ENCODE measurements at places on chromosomes 13 and 19.
A peak's percentile ranks its signal among the peaks of the same experiment; 100 is the strongest.

- peak; percentile 18 for DNase-seq
These were observed 85.5 kb upstream of the FGF14 start for GRCh38 chr13:102487330-102487729.

- no peak for DNase-seq
These were observed 2.6 kb downstream of the UBXN6 start for GRCh38 chr19:4454747-4455718.

- DNase-seq: no peak
These were observed 19.9 kb upstream of the CYP4F8 start for GRCh38 chr19:15595069-15595468.

GRCh38 chr13:19581675-19582074, 20.3 kb upstream of the TPTE2 start:
- no peak for DNase-seq

GRCh38 chr13:41465241-41465847, 8.0 kb downstream of the RGCC start:
- DNase-seq: no peak

DNA sequence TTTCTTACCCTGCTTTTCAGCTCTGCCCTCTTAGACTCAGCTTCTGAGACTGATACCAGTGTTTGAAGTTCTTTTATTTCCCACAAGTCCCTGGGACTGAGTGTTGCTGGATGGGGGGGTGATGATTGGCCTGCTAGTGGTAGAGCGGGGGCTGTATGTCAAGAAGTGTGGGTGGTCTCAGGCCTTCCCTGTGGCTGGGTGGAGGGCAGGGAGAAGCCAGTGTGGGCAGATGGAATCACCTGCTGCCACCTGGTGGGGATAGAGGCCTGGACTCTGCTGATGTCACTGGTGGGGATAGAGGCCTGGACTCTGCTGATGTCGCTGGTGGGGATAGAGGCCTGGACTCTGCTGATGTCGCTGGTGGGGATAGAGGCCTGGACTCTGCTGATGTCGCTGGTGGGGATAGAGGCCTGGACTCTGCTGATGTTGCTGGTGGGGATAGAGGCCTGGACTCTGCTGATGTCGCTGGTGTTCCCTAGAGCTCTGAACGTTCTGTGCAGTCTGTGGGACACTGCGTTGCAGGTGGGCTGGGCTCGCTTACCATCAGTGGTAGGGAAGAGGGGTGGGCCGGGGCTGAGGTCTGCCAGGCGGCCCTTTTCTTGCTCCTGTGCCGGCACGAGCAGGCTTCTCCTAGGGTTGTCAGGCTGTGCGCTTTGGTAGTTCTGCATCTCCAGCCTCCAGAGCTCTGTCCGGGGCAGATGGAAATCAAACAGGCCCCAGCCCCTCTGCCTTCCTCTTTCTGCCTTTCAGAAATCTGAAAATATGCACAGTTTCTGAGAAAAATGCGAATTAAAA, 101.3 kb downstream of the ARHGEF7 start:
- DNase-seq: no peak

GRCh38 chr19:489418-490196, 6.7 kb upstream of the MADCAM1 start:
- DNase-seq: peak; percentile 29

GRCh38 chr19:41708481-41708880, at the start of gene CEACAM5:
Gene CEACAM5 (plus strand): TSS chr19:41708626. CDS start chr19:41708732, 106 bp downstream.
- no peak for DNase-seq

DNA sequence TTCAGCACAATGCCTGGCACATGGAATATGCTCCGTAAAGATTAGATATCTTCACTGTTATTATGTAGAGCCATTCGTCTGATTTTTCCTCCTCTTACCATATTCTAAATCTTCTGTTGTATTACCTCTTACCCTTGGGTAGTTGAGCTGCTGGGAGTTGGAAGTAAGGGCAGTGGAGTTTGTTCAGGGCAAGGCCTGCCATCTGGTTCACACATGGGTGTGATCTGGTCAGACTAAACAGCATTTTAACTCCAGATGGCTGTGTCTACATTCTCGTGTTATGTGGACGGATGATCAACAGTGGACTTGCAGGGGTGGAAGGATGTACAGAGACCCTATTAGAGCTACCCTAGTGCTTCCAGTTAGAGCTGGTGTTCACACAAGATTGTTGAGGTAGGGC, 164.9 kb downstream of the ZIC5 start:
- no peak for DNase-seq

GRCh38 chr13:110263888-110264287, 43.1 kb downstream of the COL4A1 start:
- no peak for DNase-seq

DNA sequence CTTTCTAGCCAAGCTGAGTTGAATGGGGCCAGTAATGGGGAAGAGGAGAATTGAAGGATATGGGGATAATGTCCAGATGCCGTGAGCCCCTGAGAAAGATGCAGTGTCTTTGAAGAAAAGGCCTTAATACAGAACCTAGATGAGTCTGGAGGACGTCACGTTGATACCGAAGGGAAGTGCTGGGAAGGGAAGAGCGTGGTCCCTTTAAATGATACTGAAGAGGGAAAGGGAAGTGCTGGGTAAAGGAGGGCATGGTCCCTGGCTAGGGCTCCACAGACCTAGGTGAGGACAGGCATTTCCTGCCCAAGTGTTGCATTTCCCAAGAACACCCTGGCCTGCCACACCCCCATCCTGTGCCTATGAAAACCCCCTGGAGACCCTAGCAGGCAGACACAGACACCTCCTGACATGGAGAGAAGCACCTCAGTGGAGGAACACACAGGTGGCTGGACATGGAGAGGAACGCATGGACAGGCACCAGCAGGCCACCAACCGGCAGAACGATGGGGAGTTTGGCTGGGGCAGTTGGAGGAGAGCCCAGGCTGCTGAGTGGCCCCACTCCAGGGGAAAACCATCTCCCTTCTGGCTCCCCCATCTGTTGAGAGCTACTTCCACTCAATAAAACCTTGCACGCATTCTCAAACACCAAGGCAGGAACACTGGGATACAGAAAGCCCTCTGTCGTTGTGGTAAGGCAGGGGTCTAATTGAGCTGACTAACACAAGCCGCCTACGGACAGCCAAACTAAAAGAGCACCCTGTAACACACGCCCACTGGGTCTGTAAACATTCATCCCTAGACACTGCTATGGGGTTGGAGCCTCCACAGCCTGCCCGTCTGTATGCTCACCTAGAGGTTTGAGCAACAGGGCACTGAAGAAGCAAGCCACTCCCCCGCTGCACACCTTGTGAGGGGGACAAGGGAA, 34.9 kb upstream of the POMP start:
- no peak for DNase-seq

GRCh38 chr13:108903613-108904012, 274.2 kb downstream of the MYO16 start:
- no peak for DNase-seq

DNA sequence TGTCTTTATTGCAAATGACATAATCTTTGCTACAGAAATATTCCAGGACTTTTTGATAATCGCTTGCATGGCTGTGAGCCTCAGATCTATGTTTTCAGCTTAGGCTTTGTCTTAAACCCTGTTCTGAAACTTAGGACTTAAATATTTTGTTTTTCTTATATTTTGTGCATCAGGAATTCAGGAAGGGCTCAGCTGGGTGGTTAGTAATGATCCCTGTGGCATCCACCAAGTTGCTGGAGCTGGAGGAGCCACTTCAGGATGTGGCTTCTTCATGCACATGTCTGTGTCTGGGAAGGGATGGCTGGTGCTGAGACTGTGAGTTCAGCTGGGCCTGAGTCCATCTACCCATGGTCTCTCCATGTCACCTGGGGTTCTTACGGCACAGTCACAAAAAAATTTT, 48.9 kb upstream of the LRCH1 start:
- DNase-seq: no peak

GRCh38 chr13:30798776-30799355, 63.5 kb downstream of the ALOX5AP start:
- DNase-seq: no peak

GRCh38 chr13:29522044-29522685, 73.3 kb downstream of the SLC7A1 start:
- DNase-seq: no peak

- no peak for DNase-seq
These were observed 60.5 kb downstream of the PCCA start for GRCh38 chr13:100149389-100149788.

DNA sequence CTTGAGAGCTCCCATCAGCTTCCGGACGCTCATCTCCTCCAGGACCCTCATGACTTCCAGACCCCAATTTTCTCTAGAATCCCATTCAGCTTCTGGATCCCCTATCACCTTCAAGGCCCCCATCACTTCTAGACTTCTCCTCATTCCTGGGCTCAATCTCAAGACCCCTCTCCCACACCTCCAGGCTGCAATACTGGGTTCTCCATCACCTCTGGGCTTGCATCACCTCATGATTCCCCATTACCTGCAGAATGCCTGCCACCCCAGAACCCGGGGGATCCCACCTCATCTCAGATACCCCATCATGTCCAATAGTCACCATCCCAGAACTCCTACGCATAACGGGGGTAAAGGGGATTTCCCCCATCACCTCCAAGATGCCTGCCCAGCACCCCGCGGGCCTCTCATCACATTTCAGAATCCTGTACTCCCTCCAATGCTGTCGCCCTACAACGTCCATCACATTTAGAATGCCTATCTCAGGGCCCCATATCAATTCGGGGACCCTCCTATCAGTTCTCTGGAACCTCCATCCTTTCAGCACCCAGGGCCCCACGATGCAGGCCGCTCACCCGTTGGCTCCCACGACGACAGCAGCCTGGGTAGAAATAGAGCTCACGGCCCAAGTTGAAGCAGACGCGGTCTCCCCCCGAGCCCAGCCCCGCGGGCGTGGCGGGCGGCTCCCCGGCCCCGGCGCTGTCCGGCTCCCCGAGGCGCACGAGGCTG, 738 bp downstream of the DMWD start:
- no peak for DNase-seq

- DNase-seq: no peak
These were observed 1.9 kb downstream of the KCTD12 start for GRCh38 chr13:76884186-76884906.

- no peak for DNase-seq
These were observed 35.6 kb downstream of the CCDC169 start for GRCh38 chr13:36261976-36262375.

GRCh38 chr19:14473073-14473977, 1.8 kb downstream of the PTGER1 start:
- no peak for DNase-seq

DNA sequence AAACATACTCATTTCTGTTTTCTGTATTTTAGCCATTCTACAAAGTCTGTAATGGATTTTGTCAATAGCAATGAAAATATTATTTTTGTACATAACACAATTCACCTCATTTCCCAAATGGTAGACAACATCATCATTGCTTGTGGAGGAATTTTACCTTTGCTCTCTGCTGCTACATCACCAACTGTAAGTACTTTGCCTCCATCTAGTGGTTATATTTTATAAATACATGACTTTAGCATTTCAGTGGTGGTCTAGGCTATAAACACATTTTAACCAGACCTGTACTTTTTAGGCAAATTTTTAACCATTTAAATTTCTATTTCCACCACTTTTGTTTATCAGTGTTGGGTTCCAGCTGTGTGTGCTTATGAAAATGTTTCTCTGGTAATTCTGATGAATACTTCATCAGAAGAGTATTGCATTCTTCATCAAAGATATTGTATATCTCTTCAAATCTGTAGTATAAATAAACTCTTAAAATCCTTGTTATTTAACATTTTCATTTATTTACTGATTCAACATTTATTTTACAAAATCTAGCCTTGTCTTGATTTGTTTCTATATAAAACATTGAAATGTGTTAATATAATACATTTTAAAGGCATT, 222.4 kb downstream of the NBEA start:
- DNase-seq: no peak

DNA sequence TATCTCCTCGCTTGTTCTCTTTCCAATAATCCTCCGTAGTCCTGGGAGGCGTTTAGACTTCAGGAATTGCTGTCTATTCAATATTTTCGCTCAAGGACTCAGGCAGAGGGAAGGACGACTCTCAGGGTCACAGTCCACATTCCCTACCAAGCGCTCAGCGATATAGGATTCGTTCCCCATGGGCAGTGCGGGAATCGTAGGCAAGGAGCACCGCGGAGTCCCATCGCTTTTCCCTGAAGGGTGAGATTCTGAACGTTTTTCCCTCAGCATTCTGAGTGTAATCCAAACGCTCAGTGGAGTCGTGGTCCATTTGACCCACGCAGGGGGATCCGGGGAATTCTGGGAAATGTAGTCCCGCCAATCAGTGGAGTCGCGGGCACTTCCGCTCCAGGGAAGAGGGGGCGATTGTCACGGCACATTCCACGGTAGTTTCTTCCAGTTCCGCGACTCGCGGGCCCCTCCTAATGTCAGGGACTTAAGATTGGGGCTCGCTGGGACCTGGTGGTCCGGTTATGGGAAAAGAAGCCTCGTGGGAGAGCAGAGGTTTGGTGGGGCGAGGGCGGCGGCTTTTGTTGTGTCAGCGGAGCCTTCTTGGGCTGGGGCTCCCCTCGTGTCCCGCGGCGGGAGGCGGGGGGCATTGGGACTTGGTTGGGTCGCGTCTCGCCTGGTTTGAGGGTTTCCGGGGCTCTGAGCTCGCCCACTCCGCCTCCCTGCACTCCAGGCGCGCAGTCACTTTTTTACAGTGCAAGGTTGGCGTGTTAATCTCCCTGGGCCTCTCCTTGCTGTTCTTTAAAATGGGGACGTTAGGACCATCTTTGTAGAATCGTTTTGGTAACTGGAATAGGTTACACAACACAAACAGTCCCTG, at the start of gene ZNF234:
ZNF234 (plus strand) TSS at position 364 of the 868 bp plus-strand sequence. CDS start 3,079 bp downstream, outside the sequence.
- DNase-seq: peak; percentile 81

GRCh38 chr13:30720172-30720869, 15.0 kb upstream of the ALOX5AP start:
- DNase-seq: no peak

DNA sequence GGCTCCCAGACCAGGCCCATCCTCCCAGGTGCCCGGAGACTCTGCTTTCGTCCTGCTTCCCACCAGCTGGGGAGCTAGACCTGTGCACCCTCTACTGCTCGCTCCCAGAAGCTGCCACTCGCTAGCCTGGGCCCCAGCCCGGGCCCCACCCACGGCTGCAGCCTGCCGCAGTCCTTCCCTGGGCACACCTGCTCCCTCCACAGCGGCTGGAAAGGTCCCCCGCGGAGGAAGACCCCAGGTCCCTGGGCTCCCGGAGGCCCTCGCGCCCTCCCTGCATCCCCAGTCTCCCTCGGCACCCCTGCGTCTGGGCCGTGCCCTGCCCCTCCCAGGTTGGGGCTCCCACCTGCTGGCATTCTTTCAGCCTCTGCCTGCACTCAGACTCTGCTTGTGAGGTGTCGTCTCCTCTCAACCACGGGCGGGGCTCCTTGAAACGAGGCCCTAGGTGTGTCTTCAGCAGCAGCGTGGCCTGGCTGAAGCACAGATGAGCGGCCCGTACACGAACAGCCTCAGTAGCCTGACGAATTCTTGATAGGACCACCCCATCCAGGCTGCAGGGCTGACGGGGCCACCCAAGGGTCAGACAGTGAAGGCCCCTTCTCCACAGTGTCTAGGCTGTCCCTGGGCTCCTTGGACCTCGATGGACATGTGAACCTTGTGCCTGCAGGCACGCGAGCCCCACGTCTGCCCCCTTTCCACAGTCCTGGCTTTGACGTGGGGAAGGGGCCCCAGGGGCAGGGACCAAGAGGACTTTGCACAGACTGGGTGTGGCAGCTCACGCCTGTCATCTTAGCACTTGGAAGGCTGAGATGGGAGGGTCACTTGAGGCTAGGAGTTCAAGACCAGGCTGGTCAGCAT, 27.9 kb downstream of the DOT1L start:
- no peak for DNase-seq
